Neural progenitor cell (in vitro differentiated cells): ENCODE measurements at places on chromosomes 16 and 17. TPM values are rescaled to one million over a fixed set of nuclear protein-coding genes. Genes with fewer than 3 reads are reported as not detected.

DNA sequence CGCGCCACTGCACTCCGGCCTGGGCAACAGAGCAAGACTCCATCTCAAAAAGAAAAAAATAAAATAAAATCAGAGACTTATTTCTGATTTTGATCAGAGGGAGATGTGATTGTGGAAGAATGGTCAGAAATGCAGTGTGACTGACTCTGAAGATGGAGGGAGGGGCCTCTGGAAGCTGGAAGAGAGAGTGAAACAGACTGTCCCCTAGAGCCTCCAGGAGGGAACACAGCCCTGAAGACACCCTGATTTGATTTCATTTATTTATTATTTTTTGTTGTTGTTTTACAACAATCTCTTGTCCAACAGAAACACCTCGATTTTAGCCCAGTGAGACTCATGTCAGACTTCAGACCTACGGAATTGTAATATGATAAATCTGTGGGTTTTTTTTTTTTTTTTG lies 26.1 kb downstream of the BCL7C start:
- DNase-seq, result no peak

GRCh38 chr16:78179666-78180065 lies 80.2 kb downstream of the WWOX start:
- no peak for DNase-seq

DNA sequence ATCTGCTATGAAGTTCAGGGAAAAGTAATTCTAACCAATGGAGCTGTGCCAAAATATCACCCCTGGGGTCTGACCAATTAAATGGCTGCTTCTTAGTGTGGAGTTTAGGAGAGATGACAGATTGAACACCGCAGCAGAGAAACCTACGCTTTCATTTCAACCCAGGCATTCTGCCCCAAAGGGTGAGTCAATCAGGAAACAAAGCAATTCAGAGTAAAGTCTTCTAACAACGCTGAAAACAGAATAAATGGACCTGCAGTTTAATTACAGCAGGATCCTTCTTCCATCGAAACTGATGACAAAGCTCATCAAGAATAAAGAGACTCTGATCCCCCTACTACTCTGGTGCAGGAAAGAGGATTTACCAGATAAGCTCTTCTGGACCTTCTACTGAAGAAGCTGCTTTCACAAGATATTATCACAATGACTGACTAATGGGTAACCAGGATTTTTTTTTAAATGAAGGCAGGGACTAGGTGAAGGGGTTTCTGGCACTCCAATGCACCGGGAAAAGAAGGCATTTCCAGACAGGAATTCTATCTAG lies 16.7 kb downstream of the RFFL start:
- peak; percentile 51 for DNase-seq

DNA sequence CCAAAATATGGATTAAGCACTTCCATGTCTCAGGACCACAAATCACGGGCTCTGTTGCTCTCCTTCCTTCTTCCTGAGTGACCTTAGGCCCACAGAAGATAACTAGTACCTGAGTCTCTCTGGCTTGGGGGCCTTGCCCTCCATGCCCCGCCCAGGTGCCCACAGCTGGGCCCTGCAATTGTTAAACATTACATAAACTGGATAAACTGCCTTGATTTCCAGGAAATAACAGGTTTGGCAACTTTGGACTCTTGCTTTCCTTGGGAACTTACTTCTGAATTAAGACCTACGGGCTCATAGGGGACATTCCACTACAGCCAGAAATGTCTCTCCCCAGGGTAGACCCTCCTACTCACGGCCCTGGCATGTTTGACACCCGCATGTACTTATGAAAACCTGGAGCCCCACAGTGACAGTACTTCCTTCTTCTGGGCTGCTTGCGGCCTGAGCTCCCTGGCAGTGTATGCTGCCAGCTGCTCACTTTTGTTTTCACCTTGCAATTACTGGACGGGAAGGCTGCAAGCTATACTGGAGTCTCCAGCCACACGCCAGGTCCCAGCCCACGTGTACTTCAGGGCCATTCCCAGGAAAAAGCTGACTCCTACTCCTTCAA lies 2.3 kb upstream of the UBALD2 start:
- no peak for DNase-seq

DNA sequence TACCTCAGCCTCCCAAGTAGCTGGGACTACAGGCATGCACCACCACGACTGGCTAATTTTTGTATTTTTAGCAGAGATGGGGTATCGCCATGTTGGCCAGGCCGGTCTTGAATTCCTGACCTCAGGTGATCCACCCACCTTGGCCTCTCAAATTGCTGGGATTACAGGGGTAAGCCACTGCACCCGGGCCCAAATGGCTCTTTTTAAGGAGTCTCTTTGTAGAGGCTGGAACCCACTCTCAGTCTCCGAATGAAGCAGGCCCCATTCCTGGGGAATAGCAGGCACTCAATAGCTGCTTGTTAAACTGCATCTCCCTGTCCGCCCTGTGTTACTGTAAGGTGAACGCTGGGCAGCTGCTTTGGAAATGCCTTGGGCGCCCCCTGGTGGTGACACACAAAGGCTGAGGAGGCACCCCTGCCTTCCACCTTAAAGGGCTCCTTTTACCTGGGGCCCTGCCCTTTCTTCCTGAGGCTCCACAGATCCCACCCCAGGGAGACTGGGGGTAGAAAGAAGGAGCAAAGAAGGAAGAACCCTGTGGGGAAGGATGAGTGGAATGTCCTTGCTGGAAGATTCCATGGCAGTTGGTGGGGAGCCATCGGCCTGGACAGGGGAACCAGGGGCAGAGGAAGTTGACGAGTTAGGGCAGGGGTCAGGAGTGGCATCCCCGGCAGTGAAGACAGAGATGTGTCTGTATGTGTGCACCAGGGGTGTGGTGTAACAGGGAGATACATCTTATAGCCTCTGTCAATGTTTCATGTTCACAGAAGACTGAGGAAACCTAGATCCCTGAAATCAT lies 6.1 kb upstream of the SP2 start:
- DNase-seq, result peak; percentile 91

DNA sequence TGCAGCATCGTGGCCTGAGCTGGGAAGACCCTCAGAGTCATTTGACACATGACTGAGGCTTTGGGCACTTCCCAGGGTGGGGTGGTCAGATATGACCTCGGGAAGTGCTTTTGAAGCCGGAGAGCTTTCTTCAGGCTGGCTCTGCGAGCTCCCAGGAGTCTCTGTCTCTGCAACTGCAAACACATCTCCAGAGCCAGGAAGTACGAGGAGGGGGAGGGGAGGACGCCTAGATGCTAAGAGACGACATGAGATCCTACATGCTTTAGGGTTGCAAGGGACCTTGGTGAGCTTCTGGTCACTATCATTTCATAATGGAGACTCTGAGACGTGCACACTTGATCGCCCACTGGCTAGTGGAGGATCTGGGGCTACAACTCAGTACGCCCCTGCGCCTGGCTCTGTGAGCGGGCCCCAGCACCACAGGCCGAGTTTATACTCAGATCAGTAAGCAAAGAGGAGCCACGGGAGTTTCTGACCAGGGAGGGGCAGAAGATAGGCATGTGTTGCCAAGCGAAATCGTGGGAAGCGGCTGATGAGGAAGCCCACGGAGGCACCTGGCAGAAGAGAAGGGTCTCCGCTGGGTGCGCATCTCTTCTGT lies 527 bp upstream of the MGAT5B start:
- no peak for DNase-seq

DNA sequence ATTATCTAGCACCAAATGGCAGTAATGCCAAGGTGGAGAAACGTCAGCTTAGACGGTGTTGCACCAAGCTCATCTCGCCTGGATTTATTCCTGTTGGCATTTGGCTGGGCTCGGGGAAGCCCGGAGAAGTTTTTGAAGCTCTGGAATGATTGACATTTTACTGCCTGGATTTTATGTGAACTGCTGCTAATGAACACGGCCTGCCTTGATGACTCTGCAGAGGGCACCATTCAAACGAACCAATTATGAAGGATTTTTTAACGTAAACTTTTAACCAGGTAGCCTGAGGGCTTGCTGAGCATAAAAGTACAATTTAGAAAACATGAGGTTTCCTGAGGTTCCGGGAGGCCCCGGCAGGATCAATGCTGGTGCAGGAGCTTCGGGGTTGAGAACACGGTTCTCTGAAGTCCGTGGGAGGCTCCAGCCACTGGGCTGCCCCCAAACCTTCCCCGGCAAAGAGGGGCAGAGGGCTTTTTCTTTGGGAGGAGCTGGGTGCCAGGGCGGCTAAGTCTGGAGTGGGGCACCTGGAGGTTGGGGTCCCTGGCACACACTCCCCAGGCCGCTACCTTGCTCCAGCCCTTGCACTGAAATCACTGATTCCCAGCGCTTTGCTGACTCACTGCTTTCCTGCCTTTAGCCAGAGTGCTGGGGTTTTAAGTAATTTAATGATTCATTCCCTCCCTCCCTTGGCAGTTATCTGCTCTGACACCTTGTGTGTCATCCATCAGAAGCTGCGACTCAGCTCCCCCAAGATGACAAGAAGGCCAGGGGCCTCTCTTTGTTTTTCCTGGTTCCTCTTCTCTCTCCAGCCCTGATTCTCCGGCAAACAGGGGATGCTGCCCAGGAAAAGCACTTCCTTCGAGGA lies 161.2 kb upstream of the IRX3 start:
- DNase-seq, result no peak

DNA sequence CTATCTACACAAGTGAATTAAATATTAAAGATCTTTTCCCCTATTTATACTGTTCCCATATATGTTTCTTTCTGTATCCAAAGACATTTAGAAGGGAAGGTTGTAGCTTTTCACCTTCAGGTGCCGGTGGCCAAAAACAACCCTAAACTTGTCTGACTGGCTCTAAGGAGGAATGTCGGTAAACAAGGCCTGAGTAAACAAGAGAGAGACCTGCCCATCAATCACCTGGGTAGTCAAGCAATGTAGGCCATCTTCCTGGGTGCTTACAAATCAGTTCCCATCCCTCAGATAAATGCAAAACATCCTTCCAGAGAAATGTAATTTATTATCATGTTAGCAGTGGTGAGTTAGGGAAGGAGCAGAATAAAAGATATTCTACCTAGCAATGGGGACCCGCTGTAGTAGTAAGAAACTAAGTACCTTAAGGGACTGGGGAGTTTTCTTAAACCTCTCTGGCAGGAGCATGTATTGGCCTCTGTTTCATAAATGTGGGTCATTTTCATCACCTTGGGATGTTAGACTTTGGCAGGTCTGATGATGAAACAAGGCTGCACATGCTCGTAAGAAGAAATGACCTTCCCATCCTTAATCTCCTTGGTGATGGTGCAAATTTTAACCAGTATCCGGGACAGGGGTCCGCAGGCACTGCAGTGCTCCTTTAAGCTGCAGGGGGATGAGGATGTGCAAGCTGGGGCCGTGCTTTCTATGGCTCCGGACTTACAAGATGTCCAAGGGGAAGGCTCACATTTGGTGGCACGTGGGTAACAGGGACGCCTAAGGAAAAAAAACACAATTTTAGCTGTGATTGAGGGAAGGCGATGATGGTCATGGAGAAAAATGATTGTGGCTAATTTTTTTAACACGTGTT lies 8.4 kb downstream of the KRT39 start:
- DNase-seq, result no peak

- DNase-seq, result no peak
Measured at GRCh38 chr16:4082474-4083044, 33.7 kb downstream of the ADCY9 start.

GRCh38 chr17:44197980-44198720 lies 1.5 kb downstream of the ATXN7L3 start:
- peak; percentile 45 for DNase-seq

DNA sequence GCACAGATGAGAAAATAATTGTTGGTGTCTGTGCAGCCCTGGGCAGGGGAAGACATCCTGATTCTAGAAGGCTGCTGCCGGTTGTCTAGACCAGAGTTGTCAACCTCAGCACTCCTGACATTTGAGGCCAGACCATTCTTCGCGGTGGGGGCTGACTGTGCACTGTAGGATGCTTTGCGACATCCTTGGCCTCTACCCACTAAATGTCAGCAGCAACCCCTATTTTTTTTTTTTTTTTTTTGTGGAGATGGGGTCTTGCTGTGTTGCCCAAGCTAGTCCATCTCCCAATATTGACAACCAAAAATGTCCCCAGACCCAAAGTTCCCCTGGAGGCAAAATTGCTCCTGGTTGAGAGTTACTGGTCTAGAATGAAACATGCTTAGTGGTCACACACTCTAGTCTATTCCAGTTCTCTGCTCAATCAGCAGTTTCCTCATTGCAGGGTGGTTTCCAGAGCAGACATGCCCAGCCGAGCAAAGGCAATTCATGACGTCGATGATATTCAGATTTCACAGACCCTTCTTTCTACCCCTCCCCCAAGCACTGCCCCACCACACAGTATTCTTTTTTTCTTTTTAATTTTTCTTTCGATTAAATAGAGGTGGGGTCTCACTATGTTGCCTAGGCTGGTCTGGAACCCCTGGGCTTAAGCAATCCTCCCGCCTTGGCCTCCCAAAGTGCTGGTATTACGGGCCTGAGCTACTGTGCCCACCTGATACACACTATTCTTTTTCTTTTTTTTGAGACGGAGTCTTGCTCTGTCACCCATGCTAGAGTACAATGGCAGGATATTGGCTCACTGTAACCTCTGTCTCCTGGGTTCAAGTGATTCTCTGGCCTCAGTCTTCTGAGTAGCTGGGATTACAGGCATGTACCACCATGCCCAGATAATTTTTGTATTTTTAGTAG lies 9.0 kb downstream of the C17orf99 start:
- DNase-seq, result no peak

GRCh38 chr16:50473356-50473945 lies 74.7 kb upstream of the NKD1 start:
- DNase-seq, result no peak

DNA sequence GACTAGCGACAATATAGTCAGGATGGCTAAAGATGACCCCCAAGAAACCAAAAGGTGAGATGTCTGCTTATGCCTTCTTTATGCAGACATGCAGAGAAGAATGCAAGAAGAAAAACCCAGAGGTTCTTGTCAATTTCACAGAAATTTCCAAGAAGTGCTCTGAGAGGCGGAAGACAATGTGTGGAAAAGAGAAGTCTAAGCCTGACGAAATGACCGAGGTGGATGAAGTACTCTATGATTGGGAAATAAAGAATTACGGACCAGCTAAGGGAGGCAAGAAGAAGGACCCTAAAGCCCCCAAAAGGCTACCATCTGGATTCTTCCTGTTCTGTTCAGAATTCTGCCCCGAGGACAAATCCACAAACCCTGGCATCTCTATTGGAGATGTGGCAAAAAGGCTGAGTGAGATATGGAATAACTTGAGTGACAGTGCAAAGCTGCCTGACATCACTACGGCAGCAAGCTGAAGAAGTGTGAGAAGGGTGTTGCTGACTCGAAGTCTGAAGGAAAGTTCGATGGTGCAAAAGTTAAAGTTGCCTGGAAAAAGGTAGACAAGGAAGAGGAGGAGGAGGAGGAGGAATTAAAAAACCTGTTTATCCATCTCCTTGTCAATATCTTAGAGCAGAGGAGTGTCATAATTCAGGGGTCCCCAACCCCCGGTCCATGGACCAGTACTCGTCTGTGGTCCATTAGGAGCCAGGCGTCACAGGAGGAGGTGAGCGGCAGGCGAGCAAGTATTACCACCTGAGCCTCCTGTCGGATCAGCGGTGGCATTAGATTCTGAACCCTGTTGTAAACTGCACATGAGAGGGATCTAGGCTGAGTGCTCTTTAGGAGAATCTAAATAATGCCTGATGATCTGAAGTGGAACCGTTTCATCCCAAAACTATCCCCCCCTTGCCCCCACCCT lies 25.1 kb upstream of the ADGRG1 start:
- no peak for DNase-seq

QPRT gene
- total RNA-seq, result 49.6 and 112 TPM in 2 replicates

ABCC6 gene
- total RNA-seq, result 0.79 and 2.4 TPM in 2 replicates

KRT33B gene
- total RNA-seq, result not detected in 2 replicates

SLC6A2 gene
- not detected in 2 replicates for total RNA-seq

INCA1 gene
- total RNA-seq, result 0.28 and 0.52 TPM in 2 replicates

KIF18B gene
- 15.1 and 46.0 TPM in 2 replicates for total RNA-seq

MT1M gene
- total RNA-seq, result not detected in 2 replicates

HAP1 gene
- 0.45 and 1.7 TPM in 2 replicates for total RNA-seq
